Central memory CD4-positive, alpha-beta T cell (primary cell): ENCODE measurements at places on chromosomes 7 and 10.

DNA sequence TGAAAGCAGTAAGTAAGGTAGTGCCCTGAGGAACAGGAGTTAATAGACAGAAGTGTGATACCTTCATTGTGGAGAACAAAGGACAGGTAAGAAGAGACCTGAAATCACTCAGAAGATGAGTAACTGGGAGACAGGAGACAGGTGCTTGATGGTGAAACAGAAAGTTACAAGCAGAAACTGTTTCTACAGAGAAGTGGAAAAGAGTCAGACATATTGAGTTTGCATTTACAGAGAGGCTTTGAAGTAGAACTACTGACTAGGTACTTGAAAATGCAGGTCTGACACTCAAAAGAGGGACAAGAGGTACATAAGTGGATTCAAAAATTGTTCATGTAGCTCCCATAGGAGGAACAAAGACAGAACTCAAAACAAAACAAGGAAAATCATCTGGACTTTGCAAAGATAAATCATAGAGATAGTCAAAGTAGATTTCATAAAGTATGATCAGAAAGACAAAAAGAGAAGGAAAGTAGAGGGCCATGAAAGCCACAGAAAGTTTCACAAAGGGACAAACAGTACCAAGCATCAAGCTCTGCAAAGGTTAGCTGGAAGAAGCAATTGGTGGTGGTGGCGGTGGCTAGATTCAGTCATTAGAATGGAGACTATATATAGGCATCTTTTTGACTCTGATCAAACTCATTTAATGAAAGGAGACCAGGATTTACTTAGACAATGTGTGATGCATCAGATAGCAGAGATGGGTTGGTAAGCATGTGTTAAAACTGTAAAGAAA lies 198.4 kb downstream of the PCLO start:
- no peak for DNase-seq

GRCh38 chr7:74002474-74003017 lies 25.4 kb upstream of the ELN start:
- DNase-seq, result no peak

- DNase-seq, result no peak
These were observed 19.7 kb upstream of the LFNG start for GRCh38 chr7:2499719-2500430.

GRCh38 chr7:31098642-31099360 lies 46.7 kb downstream of the ADCYAP1R1 start:
- no peak for DNase-seq

GRCh38 chr10:49040601-49041000 lies 74.7 kb downstream of the VSTM4 start:
- DNase-seq, result no peak

DNA sequence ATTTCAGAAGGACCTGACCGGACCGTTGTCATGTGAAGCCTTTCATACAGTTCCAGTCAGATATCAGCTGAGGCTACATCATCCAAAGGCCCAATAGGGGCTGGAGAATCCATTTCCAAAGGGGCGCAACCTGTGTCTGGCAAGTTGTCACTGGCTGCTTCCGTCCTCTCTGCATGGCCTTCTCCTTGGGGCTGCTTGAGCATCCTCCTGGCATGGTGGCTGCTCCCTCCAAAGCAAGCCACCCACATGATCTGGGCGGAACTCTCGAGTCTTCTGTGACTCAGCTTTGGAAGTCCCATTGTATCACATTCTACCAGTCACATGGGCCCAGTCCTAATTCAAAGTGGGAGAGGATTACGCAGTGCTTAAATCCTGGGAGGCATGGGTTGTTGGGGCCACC lies 207.0 kb upstream of the SHH start:
- no peak for DNase-seq

GRCh38 chr7:156816943-156817572 lies 75.9 kb downstream of the LMBR1 start:
- DNase-seq, result no peak

DNA sequence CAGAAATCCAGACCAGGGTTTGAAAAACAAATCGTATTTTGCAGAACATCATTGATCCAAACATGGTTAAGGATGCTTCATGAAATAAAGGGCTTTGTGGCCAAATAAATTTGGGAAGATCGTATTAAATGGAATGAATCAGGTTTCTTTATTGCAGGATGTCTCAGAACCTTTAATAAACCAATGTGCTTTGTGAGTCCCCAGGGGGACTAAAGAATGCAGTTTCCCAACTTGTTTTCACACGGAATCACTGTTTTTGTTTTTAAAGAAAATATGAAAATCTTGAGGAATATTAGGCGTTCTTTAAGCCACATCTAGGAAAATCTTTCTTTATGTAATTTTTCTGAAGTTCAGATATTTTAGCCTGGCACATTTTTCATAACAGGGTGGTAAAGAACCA lies 16.8 kb upstream of the CCDC172 start:
- DNase-seq, result no peak

DNA sequence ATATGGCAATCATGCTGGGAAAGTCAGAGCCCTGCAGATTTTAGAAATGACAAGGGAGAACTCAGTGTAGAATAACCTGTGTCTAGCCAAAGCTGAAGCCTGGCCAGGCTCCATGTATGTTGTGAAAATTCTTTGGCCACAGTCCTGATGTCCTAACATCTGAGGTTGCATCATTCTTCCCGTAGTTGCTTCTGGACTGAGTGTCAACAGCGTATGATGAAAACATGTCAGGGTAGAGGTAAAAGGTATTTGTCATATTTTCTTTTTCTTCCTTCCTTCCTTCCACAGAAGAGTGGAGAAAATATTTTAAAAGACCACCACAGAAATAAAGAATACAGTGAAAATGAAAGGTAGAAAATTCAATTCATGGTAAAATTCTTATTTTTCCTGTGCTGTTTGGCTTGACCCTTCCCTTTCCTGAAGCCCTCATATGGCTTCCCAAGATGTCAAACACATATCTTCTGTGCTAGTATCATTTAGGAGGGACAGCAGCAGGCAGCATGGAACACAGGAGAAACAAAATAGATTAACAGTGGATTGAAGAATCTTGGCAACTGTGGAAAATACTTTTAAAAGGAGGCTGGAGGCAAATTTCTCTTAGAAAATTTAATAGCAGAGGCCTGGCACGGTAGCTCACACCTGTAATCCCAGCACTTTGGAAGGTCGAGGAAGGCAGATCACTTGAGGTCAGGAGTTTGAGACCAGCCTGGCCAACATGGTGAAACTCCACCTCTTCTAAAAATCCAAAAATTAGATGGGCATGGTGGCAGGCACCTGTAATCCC lies 18.9 kb upstream of the NRBF2 start:
- DNase-seq, result no peak

DNA sequence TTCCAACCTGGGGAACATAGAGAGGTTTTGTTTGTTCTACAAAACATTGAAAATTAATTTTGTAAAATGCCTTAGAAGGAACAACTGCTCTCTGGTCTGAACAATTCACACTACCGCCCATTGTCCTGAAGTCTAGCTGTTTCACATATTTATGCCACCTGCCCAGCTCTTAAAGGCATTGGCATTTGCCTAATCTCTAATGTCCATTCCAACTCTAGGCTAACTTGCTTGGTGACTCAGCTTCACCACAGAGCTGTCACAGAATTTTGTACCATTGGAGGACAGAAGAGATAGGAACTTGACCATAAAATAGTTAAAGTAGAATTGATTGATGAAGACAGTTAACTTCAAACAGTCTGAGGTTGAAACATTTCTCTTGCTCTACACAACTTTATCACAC lies 53.5 kb upstream of the PPP1R17 start:
- no peak for DNase-seq

- DNase-seq, result no peak
These were observed 292.4 kb upstream of the MKLN1 start for GRCh38 chr7:131035088-131035770.

GRCh38 chr10:50540826-50541122 lies 83.0 kb downstream of the SGMS1 start:
- no peak for DNase-seq

DNA sequence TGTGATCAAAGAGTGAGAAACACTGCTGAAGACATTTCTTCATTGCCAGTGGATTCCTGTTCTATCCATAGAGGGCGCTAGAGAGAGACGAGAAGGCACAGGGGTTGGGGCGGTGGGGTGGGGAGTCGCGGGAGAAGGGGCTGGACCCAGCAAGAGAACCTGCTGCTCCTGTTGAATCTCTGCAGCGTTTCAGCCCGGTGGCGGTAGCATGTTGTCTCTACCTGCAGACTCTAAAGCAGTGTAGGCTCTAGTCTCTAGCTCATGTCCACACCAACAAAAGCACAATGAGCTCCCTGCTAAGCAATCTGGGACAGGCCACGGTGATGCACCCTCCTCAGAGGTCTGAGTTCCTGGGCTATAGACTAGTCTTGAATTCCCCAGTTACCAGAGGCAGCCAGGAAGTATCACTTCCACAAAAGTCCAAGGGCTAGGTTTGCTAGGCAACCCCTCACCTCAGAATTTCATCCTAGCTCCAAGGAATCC lies 167.7 kb downstream of the DGKB start:
- DNase-seq, result no peak

- no peak for DNase-seq
These were observed 18.8 kb downstream of the CELF2 start for GRCh38 chr10:11036424-11037011.

DNA sequence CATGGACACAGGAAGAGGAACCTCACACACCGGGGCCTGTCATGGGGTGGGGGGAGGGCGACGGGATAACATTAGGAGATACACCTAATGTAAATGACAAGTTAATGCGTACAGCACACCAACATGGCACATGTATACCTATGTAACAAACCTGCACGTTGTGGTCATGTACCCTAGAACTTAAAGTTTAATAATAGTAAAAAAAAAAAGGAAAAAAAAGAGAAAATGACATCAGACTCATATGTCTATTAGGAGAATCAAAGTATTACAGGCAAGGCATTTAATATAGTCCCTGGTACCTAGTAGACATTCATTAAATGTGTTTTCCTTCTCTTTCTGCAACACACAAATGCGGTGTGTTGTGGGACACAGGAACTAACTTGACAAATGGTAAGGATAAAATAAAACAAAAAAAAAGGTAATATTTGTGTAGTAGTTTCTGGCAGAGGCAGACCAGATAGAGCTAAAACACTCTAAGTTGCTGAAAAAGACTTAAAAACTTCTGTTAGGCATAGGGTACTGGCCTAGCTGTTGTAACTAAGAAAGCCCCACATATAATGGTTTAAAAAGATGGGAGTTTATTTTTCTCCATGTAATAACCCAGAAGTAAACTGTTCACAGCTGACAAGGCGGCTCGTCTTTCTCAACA lies 68.8 kb downstream of the NAMPT start:
- no peak for DNase-seq

DNA sequence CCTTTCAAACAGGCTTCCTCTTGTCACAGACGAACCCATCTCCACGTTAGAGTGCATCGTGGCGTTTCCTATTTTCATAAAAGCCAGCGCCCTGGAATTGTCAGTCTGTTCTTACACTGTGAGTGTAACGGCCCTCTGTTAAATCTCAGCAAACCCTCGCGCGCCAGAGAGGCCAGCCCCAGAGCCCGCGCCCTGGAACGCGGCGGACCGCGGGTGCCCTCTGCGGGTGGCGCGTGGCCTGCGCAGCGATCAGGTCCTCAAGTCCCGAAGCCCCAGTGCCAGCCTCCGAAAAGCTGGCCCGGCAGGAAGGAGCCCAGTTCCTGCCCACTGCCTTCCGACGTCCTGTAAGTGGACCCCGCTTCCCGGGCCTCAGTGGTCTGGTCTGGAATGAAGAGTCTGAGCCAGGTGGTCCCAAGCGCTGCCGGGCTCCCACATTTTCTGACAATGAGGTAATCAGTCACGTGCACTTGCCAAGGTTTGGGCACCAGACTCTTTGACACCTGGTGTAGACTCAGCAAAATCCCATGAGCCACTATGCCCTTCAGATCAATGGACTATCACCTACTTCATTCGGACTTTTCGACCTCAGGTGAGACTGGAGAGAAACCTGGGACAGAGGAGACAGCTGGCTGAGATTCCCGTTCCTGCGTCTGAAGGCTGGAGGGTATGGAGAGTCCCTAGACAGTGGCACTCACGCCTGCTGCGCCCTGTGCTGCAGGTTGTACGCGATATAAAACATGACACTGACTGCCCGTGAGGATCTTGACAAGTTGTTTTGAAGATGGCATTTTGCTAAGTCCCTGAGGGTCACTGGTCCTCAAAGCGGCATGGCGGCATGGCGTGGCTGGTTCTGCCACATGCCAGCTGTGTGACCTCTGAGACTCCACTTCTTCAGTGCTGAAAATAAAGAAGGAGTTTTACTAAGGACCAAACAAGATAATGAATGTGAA lies 109.4 kb upstream of the LANCL2 start:
- peak; percentile 55 for DNase-seq

DNA sequence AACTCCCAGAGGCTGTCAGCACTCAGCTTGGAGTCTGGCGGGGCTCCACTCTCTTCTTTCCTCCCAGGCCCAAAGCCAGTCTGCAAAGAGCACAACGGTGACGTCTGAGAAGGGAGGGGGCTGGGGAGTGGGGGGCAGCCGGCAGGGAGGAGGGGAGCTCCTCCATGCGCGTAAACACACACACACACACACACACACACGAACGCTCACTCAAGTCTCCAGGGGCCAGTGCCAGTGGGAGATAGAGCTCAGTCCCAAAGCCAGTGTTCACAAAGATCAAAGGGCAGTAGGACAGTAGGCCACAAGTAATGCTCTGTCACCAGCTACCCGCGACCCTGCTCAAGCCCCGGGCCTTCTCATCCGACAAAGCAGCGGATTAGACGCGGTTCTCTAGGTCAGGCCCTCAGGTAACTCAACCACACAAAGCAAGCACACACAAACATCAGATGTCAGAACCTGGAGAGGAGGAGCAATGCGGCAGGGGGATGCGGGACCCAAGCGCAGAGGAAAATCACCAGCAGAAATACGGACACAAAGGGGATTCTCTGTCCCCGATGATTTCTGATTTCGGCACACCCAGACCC lies 19.9 kb downstream of the TCAF1 start:
- no peak for DNase-seq

GRCh38 chr10:49187950-49188761 lies at the start of gene TMEM273:
Gene TMEM273, minus strand, starts transcription at chr10:49188391. Its CDS starts 55 bp downstream, at chr10:49188336.
- peak; percentile 44 for DNase-seq

DNA sequence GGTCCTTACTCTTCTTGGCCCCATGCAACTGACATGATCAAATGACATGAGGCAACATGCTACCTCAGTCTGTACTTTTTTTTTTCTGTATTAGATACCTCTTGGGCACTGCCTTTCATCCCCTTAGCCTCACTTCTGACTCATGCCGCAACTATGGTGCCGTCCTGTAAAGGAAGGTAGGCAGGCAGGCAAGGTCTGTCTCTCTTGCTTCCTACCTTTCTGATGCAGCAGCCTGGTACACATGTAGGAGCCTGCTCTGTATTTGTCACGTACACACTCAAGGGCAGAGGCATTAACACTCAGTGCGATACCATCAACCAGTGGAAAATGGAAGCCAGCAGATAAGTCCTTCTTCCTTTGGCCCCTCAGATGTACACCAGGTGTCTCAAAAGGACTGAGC lies 146.7 kb downstream of the ATE1 start:
- no peak for DNase-seq

- DNase-seq, result no peak
These were observed 190.9 kb upstream of the PITRM1 start for GRCh38 chr10:3363311-3364045.

DNA sequence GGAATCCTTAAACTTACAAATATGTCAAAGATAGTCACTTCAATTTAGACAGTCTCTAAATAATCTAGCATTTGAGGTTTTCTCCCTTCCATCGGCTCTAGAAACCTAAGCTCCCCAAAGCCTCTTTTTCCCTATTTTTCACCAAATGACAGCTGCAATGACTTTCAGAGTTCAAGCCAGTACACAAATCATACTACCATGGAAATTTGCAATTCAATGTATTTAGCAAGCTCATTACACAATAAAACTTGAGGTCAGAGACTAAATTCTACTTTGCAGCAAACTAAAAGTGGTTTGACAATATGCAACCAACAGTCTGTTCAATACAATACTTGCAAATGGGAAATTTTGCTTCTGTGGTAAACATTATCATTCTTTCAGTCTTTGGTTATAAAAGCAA lies 80.3 kb downstream of the SKIDA1 start:
- no peak for DNase-seq
